ENCODE measurements at places on chromosomes 3 and 15.

GRCh38 chr15:69731081-69731330, 278.4 kb downstream of the RPLP1 start:
- DNase-seq = no peak

DNA sequence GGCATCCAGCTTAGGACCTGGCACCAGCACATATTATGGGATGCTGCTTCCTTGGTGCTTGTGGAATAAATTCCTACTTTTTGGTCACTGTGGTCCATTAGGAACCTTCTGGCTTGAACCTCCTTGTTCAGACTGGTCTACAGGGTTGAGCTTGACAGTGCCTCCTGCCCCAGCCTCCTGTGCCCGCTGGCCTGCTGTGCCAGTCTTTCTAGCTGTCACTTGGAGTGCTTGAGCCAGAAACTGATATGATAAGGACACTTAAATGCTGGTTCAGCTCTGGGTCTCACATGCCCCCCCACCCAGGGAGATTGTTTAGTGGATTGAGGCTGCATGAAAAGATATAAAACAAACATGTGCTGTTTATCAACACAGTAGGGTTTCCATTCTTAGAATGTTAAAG, 147.8 kb downstream of the SLCO3A1 start:
- peak; percentile 82 for DNase-seq

DNA sequence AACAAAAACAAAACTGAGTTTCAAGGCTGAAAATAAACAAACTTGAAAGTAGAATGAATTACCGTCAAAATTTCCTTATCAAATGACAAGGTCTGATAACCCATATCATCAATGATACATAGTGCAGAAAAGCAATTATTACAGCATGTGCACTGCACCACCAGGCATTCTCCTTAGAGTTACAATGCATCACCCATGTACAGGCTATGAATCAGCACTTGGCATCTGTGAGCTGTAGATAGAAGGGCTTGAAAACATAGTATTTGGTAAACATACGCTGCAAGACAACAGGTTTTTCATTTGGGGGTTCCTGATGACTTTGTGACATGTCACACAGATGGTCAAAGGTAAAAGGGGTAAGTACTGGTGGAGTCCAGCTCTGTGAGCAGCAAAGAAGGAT, 265.1 kb downstream of the CTNNB1 start:
- DNase-seq = no peak

GRCh38 chr3:83769791-83770663, 1188.8 kb upstream of the CADM2 start:
- no peak for DNase-seq

DNA sequence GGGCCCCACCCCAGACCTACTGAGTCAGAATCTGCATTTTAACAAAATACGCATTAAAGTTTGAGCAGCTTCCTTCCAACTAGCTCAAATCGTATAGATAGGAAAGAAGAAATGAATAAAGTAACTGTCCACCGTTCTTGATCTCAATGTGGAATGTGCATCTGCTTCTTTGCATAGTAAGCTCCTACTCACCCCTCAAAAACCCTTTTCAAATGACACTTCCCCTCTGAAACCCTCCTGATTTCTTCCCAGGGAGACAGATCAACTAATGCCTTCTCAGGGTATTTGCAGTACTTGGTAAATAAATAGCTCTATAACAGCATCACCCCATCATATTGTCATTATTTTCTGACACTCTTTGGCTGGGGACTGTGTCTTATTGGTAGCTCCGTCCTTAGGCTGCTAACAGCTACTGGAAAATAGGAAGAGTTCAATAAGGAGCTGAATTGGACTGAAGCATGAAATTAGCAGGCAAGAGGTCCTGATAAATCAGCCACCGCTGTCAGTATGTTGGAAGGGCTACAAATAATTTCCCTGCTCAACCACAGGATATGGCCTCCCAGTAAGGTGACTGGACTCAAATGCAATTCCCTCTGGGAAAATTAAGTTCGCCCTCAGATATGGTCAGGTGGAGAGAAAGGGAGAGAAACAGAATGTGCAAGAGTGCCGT, 10.2 kb downstream of the OXTR start:
- DNase-seq = no peak

GRCh38 chr3:194298331-194299227, 52.5 kb downstream of the CPN2 start:
- DNase-seq = no peak

GRCh38 chr15:57031605-57032004, 113.2 kb downstream of the TCF12 start:
- no peak for DNase-seq

DNA sequence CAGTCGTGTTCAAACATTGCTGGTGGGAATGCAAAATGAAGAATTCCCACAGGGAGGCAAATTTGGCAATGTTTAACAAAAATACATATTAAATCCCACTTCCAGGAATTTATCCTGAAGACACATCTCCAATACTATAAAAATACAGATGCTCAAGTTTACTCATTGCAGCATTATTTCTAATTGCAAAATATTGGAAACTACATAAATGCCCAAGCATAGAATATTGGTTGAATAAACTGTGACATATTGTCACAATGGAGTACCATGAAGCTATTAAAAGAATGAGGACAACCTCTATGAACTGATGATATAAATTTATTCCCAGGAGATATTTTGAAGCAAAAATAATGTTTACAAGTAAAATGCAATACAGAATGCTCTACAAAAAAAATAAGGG, 49.7 kb upstream of the UBE2E2 start:
- DNase-seq = no peak

GRCh38 chr3:66382142-66382541, 118.7 kb downstream of the LRIG1 start:
- DNase-seq = no peak

- no peak for DNase-seq
Observed at GRCh38 chr15:91228890-91229289, 128.8 kb downstream of the SV2B start.

DNA sequence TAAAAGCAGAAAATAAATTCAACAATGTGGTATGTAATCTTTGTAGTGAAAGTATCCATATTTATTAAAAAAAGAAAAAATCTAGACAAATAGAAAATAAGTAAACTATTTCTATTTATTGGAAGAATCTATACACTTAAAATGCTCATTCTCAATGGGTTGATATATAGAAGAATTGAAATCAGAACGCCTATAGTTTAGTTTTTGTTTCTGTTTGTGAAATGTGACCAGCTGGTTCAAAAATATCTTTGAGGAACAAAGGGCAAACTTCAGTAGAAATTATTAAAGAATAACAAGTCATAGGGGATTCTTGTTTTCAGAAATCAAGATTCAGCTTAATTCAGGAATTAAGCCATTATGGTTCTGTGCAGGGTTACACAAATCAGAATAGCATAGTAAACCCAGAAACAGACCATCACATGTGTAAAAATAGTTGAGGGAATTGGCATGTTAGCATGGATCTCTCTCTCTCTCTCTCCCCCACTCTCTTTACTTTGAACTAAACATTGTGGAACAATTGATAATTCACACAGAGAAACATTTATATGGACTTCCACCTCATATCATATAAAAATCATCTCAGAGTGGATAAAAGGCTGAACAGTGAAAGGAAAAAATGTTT, 134.0 kb downstream of the CHL1 start:
- no peak for DNase-seq

- DNase-seq = no peak
Observed at GRCh38 chr3:26624209-26624765, 1.7 kb downstream of the LRRC3B start.

GRCh38 chr3:39189959-39190269, 2.5 kb downstream of the XIRP1 start:
- no peak for DNase-seq

DNA sequence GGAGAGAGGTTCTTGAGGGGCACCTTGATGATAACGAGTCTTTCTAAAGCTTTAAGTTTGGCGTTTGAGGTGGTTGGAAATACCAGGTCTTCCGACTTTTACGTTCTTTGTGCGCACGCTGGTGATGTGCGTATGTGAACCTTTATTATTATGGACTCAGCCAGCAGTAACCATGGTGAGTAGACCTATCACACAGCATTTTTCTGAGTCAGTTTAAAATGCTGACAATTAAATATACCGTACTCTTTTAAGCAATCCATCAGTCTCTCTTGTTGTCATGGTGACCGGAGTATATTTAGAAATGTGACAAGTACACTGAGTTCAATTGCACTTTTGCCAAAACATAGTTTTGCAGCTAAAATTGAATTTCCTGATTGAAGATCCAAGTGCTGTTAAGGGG, 172.2 kb downstream of the LPP start:
- no peak for DNase-seq

DNA sequence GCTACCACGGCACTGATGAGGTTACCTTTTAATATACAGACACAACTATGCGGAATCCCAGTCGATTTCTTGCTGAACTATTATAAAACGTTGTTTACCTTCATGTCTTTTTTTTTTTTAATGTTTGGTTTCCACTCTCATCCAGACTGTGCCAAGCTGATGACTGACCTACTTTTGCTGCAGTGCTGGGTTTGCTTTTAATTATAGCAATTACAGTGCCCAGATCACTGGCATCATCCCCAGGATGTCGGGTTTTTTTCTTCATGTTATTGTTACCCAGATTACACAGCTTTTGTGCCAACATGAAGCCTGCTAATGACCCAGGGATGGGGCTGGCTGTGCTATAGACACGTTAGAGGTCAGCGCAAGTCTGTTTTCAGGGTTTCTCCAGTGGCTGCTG, 294.0 kb upstream of the ATP10A start:
- DNase-seq = peak; percentile 51

DNA sequence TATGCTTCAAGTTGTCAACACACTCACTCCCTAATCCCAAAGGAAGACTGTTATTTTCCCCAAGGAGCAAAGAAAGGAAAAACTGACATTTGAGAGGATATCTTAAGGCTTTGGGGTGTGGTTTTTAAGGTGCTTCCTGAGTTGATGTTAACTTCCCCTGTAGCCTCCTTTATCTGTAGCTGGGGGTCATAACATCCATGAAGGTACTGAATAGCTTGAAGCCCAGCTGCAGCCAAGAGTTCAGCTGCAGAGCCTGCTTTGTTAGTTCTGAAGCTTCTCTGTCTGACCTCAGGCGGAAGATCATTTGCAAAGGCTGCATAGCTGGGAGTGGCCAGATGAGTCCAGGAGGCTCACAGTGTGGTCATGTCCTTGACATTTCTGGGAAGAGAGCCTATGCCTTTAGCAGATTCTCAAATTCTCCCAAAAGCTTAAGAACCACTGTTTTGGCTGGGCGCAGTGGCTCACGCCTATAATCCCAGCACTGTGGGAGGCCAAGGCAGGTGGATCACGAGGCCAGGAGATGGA, 165.4 kb downstream of the SV2B start:
- no peak for DNase-seq

- DNase-seq = peak; percentile 52
Observed at GRCh38 chr3:32321095-32321790, 70.4 kb upstream of the CMTM7 start.

DNA sequence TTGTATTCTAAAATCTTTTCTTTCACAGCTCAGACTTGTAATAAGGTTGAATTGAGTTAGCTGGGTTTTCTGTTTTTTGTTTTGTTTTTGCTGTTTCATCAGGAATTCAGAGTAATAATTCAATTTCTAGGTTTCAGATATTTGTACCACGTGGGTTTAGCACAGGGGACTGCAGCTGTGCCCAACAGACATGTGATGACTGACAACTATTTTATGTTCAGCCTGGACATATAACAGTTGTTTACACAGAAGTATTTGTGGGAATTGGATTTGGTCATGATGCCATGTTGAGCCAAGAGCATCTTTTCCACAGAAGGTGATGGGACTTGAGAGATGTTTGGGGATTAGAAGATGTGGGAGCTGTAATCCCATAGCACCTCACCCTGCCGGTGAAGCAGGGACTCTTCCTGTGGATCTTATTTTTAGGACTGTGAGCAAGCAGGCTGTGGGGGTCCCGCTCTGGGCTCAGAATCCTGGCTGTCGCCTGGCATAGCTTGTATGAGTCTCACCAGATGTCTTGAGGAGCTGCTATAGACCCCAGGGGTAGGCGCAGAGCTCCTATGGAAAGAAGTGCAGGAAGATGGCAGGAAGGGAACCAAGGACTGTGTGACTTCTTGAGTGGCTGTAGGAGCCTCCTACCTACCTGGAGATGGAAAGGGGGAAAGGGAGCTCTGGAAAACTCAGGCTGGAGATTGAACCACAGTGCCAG, 23.7 kb downstream of the PXYLP1 start:
- no peak for DNase-seq

DNA sequence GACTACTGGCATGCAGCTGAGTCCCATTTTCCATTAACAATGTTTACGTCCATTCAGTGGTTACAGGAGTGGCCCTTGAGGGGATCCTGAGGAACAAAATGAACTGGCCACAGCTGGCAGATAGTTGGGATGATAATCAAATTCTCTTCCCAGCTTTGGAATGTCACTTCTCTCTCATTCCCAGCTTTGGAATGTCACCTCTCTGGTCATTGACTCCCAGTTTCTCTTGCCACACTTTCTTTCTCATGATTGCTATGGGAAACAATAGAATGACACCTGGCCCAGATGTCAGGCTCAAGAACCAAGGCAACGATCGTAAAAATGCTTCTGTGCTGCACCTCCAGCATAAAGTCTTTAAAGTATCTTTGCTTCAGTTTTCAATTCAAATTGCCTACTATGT, 34.0 kb downstream of the ATP13A4 start:
- DNase-seq = no peak

DNA sequence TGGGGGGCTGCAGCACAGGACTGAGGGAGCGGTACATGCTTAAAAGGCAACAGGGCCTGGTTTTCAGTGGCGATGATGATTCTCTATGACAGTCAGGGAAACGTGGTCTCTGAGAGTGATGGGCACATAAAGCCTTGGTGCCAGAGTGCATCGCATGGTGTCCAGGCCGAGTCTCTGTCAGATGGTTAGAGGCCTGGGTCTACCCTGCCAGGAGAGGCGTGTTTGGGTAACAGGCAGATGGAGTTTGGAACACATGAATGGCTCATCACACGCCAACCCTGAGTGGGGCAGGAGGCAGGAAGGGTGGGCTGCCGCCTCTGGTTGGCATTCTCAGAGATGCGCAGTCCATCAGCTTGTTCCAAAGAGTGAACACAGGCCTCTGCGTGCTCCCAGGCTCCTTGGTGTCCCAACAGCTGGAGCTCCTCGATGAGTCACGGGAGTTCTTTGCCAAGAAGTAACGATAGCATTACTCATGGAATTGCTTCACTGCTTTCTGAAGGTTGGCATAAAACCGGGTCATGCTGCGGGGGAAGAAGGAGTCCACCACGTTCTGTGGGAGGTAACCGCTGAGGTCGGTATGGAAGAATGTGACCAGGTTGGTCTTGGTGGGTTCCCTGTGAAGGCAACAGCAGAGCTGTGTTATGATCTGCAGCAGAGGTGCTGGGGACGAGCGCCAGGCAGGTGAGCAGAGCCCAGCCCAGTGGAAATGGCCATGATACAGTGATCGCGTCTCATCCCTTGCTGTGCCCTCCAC, 11.0 kb downstream of the STARD5 start:
- no peak for DNase-seq

GRCh38 chr3:183193762-183194689, 31.5 kb upstream of the LAMP3 start:
- DNase-seq = peak; percentile 58

GRCh38 chr3:177196456-177197040, 734 bp downstream of the TBL1XR1 start:
- DNase-seq = no peak

- peak; percentile 36 for DNase-seq
Observed at GRCh38 chr3:39809181-39809994, at the start of gene MYRIP. TSS of gene MYRIP (plus strand) at chr3:39809609. CDS start at chr3:39900817, 91,208 bp downstream.
